ENCODE measurements at places on chromosomes 11 and 22.
A peak's percentile ranks its signal among the peaks of the same experiment; 100 is the strongest.

DNA sequence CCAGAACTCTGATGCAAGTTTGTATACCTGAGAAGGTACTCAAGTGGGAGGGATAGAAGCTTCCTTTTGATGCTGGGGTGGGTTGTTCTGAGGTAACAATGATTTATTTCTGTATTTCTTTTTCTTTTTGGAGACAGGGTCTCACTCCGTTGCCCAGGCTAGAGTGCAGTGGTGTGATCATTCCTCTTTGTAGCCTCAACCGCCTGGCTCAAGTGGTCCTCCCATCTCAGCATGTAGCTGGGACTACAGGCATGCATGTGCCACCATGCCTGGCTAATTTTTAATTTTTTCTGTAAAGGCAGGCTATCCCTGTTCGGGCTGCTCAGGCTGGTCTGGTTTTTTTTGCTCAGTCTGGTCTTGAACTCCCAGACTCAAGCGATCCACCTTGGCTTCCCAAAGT lies 7.9 kb downstream of the KDM2A start:
- DNase-seq, result no peak

DNA sequence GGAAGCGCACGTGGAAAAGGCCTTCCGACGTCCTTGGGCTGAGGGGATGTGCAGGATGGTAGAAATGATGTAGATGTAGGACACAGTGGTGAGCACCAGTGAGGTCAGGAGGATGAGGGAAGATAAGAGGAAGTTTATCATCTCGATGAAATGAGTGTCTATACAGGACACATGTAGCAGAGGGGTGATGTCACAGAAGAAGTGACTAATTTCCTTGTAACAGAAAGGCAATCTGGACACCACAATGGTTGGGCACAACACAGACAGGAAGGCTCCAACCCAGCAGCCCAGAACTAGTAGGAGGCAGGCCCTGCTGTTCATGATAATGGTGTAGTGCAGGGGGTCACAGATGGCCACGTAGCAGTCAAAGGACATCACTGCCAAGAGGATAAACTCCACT lies 35.0 kb upstream of the OR6M1 start:
- DNase-seq, result no peak

DNA sequence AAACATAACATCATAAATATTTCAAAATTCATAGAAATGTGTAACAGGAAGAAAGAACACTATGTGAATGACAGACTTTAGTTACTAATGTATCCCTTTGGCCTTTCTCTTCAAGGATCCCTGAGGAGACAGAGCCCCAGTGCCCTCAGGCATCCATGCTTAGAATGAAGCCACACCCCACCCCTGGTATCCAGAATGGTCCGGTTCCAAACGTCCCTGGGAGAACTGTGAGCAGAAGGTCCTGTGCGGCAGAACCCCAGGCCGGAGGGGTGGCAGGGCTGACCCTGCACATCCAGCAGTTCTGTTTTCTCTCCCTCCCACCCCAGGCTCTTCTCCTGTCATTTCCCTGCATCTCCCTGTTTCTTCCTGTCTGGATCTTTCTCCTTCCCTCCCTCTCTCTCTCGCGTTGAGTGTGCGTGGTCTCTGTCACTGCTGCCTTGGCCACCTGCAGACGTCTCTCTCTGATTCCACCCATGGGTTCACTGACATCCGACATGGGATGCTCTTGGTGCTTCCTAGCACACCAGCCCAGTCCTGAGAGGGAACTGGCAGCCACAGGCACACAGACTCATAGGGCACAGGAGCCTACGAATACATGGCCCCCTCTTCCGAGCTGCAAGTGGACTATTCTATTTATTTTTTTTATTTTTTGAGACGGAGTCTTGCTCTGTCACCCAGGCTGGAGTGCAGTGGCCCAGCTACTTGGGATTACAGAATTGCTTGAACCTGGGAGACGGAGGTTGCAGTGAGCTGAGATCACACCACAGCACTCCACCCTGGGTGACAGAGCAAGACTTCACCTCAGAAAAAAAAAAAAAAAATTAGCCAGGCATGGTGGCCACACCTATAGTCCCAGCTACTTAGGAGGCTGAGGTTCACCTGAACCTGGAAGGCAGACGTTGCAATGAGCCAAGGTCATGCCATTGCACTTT lies 5.7 kb downstream of the RFPL1 start:
- DNase-seq, result no peak

- DNase-seq, result no peak
These were observed 74.3 kb downstream of the DDIAS start for GRCh38 chr11:82975882-82976281.

- DNase-seq, result no peak
These were observed 615 bp downstream of the ANO5 start for GRCh38 chr11:22193348-22194051.

DNA sequence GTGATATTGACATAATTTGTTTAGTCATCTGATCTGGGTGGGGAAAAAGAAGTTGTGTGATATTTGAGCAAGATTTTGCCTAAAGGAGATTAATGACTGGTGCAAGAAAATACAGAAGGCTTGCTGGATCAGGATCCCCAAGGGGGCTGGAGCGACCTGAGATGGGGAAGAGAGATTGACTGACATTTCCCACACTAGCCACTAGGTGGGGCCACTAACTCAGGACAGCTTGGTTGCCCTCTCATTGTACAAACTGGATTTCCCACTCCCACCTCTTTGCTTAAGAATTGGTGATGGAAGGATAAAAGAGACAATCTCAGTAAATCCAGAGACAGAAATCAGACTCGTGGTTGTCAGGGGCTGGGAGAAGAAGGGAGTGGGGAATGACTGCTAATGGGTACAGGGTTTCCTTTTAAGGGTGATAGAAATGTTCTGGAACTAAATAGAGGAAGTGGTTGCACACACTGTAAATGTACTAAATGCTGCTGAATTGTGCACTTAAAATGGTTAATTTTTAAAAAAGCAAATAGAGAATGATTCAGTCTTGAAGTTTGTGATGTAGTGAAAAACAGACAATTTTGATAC lies 50.7 kb downstream of the CTTN start:
- DNase-seq, result no peak

DNA sequence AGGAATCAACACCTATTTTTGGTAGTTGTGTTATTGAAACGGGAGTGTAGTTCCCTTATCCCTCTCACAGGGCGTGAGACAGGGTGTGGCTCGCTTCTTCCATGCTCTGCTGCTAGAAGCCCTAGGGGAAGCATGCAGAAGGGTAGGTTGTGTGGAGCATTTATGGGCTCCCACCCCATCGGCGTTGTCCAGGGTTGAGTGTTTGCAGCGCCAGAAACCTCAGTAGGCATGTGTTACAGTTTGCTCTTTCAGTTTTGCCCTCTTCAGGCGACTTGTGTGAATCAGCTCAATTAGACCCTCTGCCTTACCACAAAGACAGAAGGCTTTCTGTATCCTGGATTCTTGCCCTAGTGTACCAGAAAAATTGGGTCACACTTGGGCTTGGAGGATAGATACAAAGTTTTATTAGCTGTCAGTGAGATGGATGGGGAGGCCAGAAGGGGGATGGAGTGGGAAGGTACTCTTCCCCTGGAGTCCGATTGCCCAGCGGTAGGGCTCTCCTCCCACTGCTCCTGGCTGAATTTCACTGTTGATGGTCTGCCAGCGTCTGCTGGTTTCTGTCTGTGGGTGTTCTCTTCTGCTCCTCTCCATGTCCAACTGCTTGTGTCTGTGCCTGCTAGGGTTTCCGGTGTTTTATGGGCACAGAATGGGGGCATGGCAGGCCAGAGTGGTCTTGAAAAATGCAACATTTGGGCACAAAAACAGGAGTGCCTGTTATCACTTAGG lies 358.3 kb upstream of the CTSC start:
- no peak for DNase-seq

GRCh38 chr11:68024508-68024907 lies 6.0 kb upstream of the NDUFS8 start:
- DNase-seq, result no peak

DNA sequence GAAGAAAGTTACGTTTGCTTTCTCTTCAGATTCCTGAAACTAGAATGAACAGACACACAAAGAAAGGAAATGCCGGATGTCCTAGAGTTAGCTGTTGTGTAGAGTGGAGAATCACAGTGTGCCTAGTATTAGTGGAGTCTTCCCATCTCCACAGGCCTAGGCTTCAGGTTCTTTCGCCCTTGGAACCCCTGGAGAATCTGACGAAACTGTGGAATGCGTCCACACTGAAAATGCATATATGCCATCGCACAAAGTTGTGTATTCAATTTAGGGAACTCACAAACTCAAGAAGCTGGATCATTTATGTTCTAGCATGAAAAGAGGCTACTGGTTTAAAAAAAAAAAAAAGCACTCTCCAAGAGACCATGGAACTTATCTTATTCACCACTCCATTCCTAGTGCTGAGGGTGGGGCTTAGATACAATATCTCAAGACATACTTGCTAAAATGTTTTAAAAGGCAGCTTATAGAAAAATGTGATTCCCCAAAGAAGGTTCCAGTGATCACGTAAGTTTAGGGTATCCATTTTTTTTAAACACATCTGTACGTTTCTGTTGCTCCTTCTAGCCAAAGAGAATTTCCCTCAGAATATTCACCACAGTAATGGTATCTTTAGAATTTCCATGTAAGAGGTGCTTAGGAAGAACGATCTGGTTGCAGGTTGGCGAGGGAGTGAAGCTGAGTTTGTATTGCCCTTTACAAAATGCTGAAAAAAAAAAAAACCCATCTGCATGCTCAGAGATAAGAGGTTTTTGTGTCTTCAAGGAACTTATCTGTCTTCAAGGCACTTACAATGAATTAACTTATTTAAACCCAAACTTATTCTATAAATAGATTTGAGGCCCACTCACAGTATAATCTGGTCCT lies 20.0 kb downstream of the MAML2 start:
- DNase-seq, result no peak

DNA sequence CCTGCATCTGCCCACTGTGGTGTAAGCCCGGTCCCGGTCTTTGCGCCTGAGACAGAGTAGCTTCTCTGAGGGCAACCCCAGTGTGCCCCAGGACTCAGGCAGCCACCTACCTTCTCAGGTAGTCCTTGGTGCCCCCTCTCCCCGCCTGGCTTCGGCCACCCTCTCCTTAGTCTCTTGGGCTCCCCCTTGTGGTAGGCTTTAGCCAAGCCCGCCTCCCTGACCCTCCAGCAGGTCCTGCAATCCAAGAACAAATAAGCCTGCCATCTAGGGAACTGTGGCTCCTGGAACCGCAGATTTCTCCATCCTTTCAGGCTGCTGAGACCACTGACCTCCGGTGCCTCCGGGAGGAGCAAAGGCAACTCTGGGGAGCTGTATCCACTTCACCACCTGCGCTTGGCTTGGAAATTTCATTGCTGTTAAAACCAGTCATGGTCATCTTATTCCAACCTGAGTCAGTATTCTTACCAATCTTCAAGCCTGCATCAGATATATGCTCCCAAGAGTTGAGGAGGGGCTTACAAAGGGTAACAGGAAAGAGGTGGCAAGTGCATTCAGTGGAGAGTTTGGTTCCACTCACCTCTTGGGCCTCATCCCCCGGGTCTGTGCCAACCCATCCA lies 52.8 kb upstream of the TENM4 start:
- DNase-seq, result peak; percentile 16

DNA sequence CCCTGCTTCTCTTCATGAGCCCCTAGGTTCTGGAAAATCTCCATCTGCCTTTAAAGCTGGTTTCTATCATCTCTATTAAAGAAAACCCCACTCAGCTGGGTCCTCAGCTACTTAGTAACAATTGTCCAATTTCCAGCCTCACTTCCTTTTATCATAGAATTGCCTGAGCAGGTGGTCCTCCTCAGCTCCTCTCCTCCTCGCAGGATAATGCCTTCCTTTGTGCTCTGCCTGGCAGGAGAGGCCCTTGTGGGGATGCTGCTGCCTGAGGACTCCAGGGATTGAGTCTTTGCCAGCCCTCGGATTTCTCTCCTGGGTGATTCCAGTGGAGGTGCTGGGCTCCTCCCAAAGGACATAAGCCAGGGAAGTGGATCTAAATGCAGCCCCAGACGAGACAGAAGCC lies 448.3 kb downstream of the INSC start:
- peak; percentile 49 for DNase-seq

DNA sequence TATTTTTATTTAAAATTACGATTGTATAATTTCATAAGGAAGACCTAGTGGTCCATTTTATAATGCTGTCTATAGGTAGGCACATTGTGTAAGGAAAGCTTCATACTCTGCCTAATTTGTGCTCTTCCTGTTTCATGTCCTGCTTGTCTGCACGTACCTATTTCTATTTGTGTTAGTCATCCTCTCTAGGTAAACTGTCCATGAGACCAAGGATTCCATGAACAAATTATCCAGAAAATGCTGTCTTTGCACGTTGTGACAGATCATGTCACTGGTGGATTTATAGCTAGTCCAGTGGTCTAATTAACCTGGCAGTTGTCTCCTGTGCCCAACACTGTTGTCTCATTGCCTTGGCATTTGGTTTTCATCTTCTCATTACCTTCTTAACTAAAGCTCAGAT lies 44.7 kb downstream of the DNAJC24 start:
- no peak for DNase-seq

- no peak for DNase-seq
These were observed 7.5 kb downstream of the MUC6 start for GRCh38 chr11:1029051-1029450.

GRCh38 chr11:119175493-119176077 lies 7.1 kb downstream of the NLRX1 start:
- DNase-seq, result no peak

- no peak for DNase-seq
These were observed 43.3 kb downstream of the WT1 start for GRCh38 chr11:32391956-32392553.

GRCh38 chr11:37710031-37710430 lies 1112.0 kb upstream of the RAG2 start:
- DNase-seq, result no peak

GRCh38 chr11:77174559-77174958 lies 46.5 kb downstream of the MYO7A start:
- peak; percentile 67 for DNase-seq

- no peak for DNase-seq
These were observed 41.8 kb upstream of the PRODH start for GRCh38 chr22:18977824-18978425.

DNA sequence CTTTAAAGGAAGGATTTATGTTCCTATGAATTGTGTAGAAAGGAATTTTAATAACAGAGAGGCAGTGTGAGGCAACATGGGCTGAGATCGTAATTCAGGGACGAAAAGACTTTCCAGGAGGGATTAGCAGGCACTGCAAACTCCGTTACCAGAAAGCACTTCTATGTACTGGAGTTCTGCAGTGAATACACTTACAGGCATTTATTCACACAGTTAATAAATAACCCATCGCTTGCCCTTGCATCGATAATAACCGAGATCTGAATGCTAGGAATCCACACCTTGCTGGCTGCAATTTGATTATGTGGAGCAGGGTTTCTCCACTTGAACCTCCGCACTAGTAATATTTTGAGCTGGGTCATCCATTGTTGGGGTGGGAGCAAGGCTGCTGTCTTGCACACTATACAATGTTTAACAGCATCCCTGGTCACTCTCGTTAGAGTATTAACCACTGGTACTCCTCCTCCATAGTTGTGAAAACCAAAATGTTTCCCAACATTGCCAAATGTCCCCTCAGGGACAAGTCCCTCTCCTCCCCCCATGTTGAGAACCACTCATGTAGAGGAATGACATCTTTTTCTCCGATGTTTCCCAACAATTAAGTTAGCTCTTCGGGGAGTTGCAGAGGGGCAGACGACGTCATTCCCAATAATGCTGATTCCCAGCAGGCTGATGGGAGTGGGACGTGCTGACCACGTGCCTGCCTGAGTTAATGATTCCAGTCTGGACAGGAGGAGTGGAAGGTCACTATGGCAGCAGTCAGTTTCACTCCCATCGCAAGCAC lies 99.5 kb downstream of the SNX19 start:
- DNase-seq, result no peak

All from DMS153 (cell line).